ENCODE measurements at places on chromosomes 2 and 18.

DNA sequence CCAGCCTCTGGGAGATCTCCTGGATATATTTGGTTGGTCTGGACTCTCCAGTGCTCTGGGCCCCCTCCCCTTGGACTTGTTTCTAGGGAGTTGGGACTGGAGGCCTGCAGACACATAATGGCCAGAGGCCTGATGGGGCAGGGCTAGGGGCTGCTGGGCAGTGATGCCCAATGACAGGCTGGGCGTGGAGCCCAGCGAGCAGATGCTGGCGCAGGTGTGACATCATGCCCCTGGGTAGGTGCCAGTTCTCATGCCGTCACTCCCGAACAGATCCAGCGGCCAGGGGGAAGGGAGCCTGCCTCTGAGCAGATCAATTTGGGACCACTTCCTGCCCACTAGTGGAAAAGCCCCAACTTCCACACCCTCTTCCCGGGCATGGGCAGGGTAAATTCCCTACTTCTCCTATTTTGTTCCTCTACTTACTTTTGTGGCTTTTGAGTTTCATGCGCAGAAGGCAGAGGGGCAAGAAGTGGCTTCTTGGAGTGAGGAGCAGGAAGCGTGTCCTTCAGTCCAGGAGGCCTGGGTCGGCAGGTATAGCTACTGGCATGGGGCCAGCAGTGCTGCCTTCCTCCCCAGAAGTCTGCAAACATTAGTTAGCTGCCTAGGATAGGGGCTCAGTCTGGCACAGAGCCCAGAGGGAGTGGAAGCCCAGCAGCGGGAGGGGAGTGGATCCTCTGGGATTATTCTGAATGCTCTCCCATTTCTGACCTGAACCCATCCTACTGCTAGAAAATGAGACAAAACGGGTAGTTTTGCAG, 6.1 kb downstream of the MPV17 start:
- DNase-seq, result no peak

- no peak for DNase-seq
Measured at GRCh38 chr2:48711343-48711742, 44.2 kb downstream of the LHCGR start.

GRCh38 chr2:172817411-172817810, 81.8 kb downstream of the RAPGEF4 start:
- DNase-seq, result no peak

DNA sequence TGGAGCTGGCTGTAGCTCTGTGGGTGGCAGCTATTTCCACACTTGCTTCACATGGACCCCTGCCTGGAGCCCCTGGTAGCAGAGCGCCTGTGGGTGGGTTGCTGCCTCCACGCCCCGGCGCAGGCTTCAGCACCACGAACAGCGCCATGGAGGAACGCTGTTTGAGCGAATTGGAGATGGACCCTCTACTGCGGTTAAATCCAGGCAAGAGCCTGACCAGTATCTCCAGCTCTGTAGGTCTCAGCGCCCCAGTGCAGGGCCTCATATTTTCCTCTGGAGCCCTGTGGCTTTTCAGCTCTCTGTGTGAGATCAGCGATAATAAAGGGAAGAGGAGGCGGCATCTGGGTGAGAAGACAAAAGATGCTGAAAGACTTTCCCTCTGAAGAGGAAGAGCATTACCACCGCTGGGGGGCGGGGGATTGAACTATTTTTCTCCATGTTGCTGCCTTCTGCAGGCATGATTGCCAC, 12.0 kb downstream of the ONECUT2 start:
- no peak for DNase-seq

GRCh38 chr2:101063352-101064124, 61.4 kb downstream of the RPL31 start:
- DNase-seq, result no peak

- no peak for DNase-seq
Measured at GRCh38 chr2:204361738-204362137, 183.5 kb upstream of the PARD3B start.

- no peak for DNase-seq
Measured at GRCh38 chr2:233418761-233419546, 64.7 kb downstream of the DGKD start.

- DNase-seq, result no peak
Measured at GRCh38 chr2:134502104-134502503, 216.7 kb downstream of the TMEM163 start.

DNA sequence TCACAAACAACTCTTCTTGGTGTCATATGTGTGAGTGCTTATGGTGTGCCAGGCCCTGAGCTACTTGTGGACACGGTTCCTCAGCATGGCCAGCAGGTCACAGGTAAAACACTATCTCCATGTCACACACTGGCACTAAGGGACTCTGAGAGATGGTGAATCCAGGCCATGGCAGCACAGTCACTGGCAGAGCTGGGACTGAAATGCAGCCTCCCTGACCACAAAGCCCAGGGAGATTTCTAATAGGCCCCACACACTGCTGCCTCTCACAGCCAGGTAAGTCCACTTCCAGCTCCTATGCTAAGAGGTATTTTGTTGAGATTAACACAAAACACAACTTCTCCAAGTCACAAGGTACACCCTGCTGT, 92.0 kb downstream of the ACTR2 start:
- DNase-seq, result no peak

DNA sequence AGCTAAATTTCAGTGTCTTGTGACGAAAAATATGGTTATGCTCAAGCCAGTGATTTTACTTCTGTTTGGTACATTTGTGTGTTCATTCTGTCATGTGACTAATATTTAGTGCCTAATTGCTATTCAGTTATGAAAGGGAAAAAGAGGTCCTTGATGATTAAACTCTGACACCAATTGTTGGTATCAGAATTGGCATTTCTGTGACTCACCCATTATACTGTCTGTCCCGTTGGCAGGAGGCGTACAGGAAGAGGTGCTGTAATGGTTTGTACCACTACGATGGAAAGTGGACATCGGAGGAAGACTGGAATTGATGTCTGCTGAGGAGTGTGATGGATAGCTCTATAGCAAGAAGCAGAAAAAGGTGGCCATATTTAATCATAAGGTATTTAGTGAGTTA, 310.4 kb upstream of the CCDC68 start:
- no peak for DNase-seq
